ENCODE measurements at places on chromosomes 2 and 18. TPM values are rescaled to one million over a fixed set of nuclear protein-coding genes. Genes with fewer than 3 reads are reported as not detected.

DNA sequence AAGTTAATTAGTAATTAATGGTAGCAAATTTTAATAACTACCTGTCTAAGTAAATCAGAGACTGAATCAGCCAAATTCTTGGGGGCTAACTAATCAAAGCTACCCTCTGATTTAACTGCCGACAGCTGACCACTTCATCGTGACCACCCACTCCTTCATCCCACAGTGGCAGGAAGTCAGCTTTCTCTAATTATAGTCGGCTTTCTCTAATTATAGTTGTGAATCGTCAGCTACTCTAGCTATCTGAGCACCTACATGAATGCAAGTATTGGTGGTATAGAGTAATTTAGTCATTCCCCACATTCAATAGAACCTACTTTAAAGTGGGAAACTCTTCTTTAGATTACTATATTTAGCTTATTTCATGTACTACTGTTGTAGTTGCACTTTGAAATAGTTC is 185.5 kb downstream of the PTGR3 start:
- DNase-seq = no peak

DNA sequence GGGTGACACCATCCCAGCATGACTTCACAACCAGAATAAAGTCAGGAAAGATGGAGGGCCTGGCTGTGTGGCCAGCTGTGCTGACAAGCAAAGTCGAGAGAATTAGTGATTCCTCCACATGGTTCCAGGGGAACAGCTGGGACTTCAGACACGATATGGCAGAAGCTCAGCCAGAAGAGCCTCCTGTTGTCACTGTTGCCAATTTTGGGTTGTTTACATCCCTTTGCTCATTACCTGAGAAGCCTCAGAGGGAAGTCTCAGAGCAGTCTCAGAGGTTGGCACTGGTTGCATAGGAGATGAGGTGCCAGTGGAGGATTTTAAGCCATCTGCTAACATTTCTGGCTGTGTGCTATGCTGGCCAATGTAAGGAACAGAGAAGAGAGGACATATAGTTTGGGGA is 16.0 kb downstream of the LINC00305 start:
- DNase-seq = no peak

TLX2 gene
- total RNA-seq = 0.34 TPM

KYNU gene
- total RNA-seq = 11.3 TPM

- DNase-seq = no peak
Observed at GRCh38 chr2:214629875-214630274, 179.6 kb downstream of the BARD1 start.

ZNF396 gene
- total RNA-seq = 1.7 TPM

ZSCAN30 gene
- total RNA-seq = 13.2 TPM

DNA sequence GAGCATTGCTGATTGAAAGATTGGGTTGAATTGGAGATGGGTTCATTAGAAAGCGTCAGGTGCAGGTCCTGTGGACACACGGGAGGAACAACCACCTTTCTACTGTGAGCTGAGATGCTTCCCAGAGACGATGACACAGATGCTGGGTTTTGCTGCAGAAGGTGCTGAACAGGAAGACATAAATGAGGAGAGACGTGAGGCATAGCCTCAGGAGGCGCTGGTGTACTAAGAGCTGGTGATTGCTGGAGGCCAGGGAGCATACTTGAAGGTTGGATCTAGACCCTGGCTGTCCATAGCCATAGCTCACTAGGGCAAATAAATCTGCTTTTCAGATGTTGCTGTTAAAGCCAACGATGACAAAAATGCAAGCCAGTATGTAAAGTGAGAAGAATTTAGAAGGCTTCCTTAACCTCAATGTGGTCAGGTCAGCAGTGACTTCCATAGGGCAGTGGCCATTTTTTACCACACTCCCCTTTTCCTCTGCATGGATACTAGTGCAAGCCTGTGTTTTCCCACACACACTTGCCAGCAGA is 153.7 kb downstream of the SOX11 start:
- no peak for DNase-seq

DNA sequence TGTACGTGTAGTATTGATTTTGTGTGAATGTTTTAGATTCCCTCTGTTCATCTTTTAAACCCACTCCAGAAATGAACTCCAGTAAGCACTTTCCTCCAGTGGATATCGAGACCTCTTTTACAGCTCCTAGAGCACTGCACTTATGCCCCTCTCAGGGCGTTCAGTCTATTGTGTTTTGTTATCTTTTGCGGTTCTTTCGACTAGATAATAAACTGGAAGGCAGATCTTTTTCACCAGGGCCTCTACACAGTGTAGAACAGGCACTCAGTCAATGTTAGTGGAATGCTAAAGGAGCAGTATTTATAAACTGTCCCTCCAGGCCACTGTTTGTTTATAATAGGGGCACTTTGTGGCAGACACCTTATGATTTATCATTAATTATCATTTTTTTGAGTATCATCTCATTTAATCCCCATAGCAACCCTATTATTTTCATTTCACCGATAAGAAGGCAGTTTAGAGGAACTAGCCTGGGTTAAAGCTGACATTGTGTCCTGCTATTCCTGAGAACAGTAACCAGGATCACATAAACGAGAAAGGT is 742 bp upstream of the SOS1 start:
- DNase-seq = peak; percentile 12

DNA sequence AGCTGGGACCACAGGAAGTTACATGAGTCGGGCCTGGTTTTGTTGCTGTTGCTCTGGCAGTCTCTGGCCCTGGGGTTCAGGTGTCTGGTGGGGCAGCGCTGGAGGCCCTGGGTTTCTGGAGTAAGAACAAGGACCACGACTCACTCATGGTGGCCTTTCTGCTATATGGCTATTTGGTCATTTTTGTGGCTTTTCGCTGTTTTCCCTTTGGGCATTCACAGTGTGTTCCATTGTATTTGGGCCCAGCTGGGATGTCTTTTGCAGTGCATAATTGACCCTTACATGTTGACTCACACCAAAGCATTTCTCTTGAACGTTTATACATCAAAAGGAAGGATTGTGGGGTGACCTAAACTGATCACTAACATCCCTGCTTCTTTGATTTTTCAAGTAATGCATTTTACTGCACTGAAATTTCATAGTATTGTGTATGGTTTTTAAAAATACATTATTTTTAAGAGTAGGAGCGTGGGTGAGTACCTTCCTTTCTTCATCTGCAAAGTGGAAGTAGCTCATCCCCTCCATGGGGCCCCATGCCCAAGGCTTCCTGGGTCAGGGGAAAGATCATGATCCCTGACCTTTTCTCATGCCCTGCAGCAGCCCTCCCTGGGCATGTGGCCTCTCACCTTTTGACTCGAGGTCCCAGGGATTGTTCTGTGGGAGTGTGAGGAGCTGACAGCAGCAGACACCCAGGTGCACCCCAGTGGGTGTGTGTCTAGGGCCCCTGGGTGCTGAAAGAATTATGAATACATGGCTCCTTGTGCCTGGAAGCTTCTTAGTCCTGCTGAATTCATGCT is 225.5 kb downstream of the AGAP1 start:
- peak; percentile 43 for DNase-seq

RTN4 gene
- total RNA-seq = 249 TPM

GRCh38 chr2:149648282-149649030 is 60.9 kb upstream of the MMADHC start:
- peak; percentile 94 for DNase-seq

- peak; percentile 60 for DNase-seq
Observed at GRCh38 chr2:11773747-11774525, 27.5 kb downstream of the LPIN1 start.

DNA sequence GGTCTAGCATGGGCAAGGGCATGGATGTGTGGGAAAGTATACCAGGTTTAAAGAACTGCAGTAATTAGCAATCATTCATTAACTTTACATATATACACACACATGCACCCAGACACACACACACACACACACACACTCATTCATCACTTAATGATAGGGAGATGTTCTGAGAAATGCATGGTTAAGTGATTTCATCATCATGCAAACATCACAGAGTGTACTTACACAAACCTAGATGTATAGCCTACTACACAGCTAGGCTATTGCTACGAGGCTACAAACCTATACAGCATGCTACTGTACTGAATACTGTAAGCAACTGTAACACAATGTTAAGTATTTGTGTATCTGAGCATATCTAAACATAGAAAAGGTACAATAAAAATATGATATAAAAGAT is 83.6 kb downstream of the COLEC12 start:
- DNase-seq = no peak

VWC2L gene
- total RNA-seq = not detected

DNA sequence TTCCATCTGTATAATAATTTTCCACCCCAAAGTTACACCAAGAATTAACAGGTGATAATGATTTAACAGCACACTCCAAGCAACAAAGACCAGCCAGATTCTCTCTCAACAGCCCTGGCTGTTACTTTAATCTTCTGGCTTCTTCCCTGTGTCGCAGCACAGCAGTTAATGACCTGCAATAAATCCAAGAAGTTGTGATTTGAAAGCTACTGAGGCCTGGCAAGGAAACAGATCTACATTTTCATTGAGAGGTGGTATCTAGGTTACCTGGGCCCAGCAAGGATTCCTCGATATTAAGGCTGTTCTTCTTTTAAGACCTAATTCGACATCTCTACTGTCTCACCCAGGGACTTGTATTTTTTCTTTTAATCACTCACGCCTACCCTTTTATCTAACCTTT is 433.8 kb downstream of the NBAS start:
- DNase-seq = no peak

DNA sequence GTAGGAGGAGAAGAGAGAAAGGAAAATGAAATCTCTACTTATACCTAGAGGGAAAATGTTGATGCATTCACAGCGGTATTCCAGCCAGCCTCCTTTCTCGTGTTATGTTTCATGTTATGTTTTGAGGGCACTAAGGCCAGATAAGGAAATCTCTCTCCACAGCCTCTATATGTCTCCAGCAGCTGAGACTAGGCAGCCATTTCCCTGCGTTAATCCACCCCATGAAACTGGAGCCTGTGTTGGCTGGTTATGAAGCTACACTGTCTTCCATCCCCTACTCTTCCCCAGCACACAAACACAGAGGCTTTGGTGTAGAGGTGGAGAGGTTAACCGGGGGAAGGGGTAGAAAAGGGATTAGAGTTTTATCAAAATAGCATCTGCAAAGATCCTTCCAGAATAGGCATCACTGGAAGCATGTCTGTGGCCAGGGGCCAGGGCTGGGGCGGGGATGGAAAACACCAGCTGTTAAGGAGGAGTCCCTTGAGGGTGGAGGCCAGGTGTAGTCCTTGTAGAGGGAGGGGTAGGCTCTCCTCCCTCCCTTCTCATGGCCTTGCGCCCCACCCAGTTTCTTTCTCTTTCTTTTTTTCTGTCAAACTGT is 100.9 kb upstream of the TNP1 start:
- no peak for DNase-seq

GRCh38 chr2:82239176-82239575 is 1934.6 kb upstream of the LRRTM1 start:
- DNase-seq = no peak

GRCh38 chr2:122164964-122165363 is 409.5 kb downstream of the TSN start:
- no peak for DNase-seq

DNA sequence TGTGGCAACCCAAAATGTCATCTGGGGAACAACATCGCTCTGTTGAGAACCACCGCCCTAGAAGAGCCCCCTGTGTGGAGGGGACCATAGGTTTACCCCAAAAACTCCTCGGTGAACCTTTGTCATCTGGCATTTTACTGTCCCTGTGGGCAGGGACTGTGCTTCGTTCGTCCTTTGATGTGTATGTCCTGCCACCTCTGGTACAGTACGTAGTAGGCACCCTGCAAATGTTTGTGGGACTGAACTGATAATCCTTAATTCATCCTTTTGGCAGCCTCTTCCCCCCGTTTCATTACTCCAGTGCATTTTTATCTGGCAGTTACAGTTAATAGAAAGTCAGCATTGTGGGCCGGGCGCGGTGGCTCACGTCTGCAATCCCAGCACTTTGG is 728 bp downstream of the NAPG start:
- DNase-seq = no peak

- peak; percentile 17 for DNase-seq
Observed at GRCh38 chr2:128300151-128301020, 18.3 kb downstream of the HS6ST1 start.

ASAP2 gene
- total RNA-seq = 17.2 TPM

DNA sequence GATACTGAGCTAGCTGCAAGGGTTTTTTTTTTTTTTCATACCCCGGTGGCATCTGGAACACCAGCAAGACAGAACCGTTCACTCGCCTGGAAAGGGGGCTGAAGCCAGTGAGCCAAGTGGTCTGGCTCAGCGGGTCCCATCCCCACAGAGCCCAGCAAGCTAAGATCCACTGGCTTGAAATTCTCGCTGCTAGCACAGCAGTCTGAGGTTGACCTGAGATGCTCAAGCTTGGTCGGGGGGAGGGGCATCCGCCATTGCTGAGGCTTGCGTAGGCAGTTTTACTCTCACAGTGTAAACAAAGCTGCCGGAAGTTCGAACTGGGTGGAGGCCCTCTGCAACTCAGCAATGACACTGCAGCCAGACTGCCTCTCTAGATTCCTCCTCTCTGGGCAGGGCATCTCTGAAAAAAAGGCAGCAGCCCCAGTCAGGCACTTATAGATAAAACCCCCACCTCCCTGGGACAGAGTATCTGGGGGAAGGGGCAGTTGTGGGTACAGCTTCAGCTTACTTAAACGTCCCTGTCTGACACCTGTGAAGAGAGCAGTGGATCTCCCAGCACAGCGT is 5.1 kb upstream of the MIB1 start:
- DNase-seq = no peak

DNA sequence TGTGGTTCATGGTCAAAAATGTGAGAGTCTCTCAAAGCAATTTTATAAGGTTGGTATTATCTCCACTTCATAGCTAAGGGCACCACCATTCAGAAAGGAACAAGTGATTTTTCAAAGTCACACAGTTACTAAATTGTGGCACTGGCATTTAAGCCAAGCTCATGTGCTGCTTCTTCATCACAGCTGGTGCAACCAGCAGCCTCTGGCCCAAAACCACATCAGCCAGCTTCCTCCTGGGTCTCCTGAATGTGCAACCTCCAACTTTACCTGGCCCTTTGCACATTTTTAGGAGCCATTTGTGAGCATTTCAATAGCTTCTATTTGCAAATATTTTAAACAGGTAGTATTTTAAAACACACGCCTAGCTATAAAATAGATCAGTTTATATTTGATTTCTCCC is 293.7 kb downstream of the BCL11A start:
- DNase-seq = no peak

DNA sequence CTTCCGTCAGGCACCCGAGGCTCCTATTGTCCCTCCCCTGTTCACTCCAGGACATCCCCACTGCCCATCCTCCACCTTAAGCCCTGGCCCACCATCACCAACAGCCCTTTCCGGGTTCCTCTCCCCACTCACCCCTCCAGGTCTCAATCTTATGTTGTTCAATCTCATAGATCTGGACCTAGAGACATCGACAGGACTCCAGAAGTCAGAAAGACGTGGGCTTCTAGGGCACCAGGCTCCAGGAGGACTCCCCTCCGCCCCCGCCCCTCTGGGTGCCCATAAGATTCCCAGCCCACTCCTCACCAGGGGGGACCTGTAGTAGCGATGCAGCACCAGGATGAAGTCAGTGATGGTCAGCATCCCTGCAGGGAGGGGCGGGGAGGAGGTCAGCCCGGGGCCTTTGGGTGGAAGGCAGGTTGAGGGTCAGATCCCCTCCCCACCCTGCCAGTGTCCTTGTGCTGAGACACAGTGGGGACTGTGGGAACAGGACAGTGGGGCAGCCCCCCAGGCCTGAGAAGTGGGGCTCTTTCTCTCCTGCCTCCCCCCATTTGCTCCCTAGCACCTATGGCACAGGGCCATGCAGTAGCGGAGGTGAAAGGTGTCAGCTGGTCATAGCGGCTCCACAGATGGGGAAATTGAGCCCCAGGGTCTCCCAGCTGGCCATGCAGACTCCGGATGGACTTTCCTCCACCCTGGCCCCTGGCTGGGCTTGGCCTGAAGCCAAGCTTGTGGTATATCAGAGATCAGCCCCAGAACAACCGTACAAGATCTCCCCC is 3.7 kb downstream of the PRKAG3 start:
- no peak for DNase-seq
